Uterus (tissue), 4 donors: ENCODE measurements at places on chromosomes 3 and 15. TPM values are rescaled to one million over a fixed set of nuclear protein-coding genes. Genes with fewer than 3 reads are reported as not detected.

DNA sequence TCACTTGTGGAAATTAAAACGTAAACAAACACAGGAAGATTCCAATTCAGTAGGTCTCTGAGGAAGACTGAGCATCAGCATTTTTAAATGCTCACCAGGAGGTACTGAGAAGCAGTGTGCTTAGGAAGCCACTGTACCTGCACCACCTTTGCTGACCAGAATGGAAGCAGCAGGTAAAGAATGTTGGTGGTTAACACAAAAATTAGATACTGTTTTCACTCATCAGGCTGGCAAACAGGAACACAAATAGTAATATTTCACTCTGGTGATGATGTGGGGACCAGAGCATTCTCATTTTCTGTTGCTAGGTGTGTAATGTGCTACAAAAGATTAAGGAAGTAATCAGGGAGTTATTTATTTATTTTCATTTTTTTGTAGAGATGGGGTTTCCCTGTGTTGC, 29.9 kb upstream of the GHSR start:
- no peak for DNase-seq
- no peaks in the 10 kb centered on the region for H3K27me3 ChIP-seq
- no peak overlapping the region for H3K27ac ChIP-seq
- no peak overlapping the region for H3K4me3 ChIP-seq
- H3K4me1 ChIP-seq: no peaks in the 10 kb centered on the region
- no peaks in the 10 kb centered on the region for H3K36me3 ChIP-seq

DNA sequence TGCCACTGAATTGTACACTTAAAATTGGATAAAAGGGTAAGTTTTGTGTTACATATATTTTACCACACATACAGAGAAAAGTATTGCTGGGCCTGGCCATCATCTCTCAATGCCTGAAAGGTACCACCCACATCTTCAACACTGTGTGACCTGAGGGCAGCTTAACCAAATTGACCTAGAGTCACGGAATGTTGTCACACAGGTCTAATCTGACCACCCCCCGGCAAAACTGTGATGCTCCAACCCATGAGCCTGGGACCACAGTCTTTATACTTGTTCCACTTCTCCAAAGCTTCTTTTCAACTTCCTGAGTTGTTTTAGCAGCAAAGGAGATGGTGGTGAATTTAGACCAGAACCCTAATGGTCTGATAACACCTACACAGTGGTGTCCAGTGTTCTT, 210.3 kb upstream of the TPM1 start:
- no peaks in the 10 kb centered on the region for H3K27me3 ChIP-seq
- H3K4me1 ChIP-seq: no peaks in the 10 kb centered on the region
- H3K36me3 ChIP-seq: no peaks in the 10 kb centered on the region
- no peak overlapping the region for H3K4me3 ChIP-seq
- no peak for DNase-seq

GRCh38 chr3:130897316-130897715, 3.4 kb downstream of the ATP2C1 start:
- DNase-seq: no peak
- H3K4me1 ChIP-seq: no peaks in the 10 kb centered on the region
- no peak overlapping the region for H3K4me3 ChIP-seq

DNA sequence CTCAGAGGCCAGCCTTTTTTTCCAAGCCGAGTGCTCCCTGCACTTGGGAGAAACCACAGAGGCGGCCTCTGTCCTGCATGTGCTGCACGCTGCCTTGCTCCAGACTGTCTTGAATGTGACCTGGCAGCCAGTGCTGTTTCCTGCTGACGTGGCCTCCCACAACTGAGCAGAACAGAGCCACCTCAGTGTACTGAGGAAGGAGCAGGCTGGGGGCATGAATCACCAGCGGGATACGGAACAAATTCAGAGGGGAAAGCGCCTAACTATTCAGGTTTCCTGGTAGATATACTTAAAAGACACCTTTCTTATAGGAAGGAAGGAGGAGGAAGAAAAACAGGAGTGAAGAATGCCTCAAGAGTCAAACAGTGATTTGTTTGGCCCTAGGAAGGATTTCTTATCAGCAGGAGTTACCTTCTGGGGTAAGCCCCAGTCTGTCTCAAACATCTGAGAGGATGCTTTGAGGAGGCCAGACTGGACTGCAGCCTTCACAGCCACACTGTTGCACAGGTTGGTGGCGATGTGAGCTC, 114.0 kb downstream of the FNDC3B start:
- H3K4me1 ChIP-seq: peaks cover 6% of the 10 kb centered on the region
- H3K27ac ChIP-seq: peak overlapping the region; percentile 89
- no peaks in the 10 kb centered on the region for H3K36me3 ChIP-seq
- no peak overlapping the region for H3K4me3 ChIP-seq
- no peaks in the 10 kb centered on the region for H3K27me3 ChIP-seq

DNA sequence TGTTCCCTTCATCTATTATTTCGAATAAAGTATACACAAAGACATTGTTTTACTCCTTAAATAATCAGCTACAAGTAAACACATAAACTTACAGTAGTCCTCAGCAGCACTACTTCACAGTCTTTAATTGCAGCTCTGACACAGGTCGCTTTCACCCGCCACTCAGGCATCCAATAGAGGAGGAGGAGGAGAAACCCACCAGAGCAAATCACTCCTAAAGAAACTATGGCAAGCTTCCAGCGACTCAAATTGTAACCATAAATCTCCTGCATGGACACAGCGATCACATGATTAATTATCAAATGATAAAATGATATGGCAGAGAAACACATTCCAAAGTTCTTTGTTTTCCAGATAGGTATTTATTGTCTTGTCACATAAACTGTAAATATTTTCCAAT, 26.2 kb downstream of the ATP13A3 start:
- H3K27me3 ChIP-seq: no peaks in the 10 kb centered on the region
- no peak overlapping the region for H3K27ac ChIP-seq
- no peaks in the 10 kb centered on the region for H3K4me1 ChIP-seq
- no peak overlapping the region for H3K4me3 ChIP-seq

GRCh38 chr3:197354568-197355001, 56.2 kb upstream of the DLG1 start:
- no peaks in the 10 kb centered on the region for H3K4me1 ChIP-seq
- peak; percentile 56 for DNase-seq
- H3K36me3 ChIP-seq: no peaks in the 10 kb centered on the region

- no peaks in the 10 kb centered on the region for H3K27me3 ChIP-seq
- H3K4me3 ChIP-seq: no peak overlapping the region
- H3K4me1 ChIP-seq: no peaks in the 10 kb centered on the region
- DNase-seq: no peak
These were observed 112.6 kb upstream of the NEO1 start for GRCh38 chr15:72939514-72940228.

DNA sequence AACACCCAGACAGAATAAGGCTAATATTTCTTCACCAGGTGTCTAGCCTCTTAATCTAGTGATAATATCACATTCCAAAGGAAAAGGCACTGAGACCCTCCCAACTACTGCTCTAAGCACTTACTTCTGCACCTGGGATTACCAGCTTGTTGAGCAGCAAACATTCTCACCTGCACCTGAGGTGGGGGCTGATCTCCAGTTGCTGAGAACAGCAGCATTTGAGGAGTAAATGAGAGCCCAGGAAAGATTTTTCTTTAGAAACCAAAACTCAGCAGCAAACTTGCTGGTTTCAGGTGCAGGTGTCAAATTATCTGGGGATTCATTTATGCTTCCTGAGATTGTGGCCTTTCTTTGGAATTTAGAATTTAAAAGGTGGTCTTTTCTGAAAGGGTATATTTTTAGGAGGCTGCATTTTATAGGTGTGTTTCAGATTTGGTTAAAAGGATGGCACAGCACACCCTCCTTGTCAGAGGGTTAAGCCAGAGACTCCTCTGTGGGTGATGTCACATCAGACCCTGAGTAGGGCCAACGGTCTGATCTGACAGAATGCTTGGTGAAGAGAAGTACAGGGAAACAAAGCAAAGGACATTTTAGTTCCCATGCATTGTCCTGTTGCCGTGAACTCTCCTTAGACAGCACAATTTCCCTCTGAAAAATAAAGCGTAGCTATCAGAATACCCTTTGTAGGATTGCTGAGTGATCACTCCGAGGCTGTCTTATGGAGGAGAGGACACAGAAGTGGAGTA, 411.0 kb upstream of the ATP11B start:
- no peaks in the 10 kb centered on the region for H3K27me3 ChIP-seq
- DNase-seq: no peak
- no peak overlapping the region for H3K27ac ChIP-seq
- H3K4me1 ChIP-seq: no peaks in the 10 kb centered on the region
- H3K4me3 ChIP-seq: no peak overlapping the region

Gene SLC28A2
- total RNA-seq: not detected

Gene HESX1
- not detected for total RNA-seq

Gene PLCH1
- 0.40 TPM for total RNA-seq

Gene NPAP1
- total RNA-seq: not detected

Gene ACTRT3
- 7.4 TPM for total RNA-seq

Gene ATP8B4
- 112 TPM for total RNA-seq
